Right renal cortex interstitium (tissue), 3 donors: ENCODE measurements at places on chromosomes 6 and 20. TPM values are rescaled to one million over a fixed set of nuclear protein-coding genes. Genes with fewer than 3 reads are reported as not detected.

Gene CLDN20
- 0.74 TPM for polyA plus RNA-seq

GRCh38 chr6:131787766-131788712 is 19.8 kb upstream of the ENPP1 start:
- no peak for DNase-seq

DNA sequence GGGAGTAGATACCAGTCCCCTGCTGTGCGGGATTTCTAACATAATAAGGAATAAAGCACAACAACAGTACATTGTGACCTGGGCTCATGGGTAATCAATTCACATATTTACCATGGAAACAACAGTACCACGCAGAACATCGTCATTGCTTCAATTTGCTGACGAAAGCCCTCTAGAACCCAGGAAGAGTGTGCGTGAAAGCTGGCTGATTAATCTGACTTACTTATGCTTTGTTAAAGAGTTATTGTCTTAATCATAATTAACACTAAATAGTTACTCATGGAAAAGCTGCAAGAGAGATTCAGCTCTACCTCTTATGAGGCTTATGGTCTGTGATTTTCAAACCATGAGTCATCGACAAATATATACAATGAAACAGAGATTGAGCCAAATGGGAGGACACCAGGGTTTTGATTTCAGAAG is 644.3 kb upstream of the AGPAT4 start:
- no peak for DNase-seq

GRCh38 chr6:44253307-44254101 is 3.8 kb downstream of the SLC35B2 start:
- no peak for DNase-seq

- no peak for DNase-seq
Observed at GRCh38 chr20:59806578-59806975, 126.9 kb downstream of the SYCP2 start.

DNA sequence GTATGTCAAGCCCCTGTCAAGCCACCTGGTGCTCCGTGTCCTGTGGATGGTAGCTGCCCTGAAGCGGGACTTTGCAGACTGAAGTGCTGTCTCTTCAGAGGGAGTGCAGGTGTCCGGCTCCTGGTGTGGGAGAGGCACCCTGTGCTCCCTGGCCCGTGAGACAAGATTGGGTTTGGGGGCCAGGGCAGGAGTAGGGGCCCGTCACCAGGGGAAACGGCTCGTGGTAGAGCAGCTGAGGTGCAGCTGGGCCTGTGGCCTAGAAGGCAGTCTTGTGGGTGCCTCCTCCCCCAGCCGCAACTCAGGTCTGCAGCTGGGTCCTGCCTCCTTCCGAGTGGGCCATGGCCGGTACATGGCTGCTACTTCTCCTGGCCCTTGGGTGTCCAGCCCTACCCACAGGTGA is at the start of gene PTCRA:
Gene PTCRA, plus strand, starts transcription at position 322 of the 400 bp plus-strand sequence. Its CDS starts 17 bp downstream, at position 339.
- DNase-seq = no peak

- no peak for DNase-seq
Observed at GRCh38 chr20:24098886-24099285, 110.3 kb upstream of the GGTLC1 start.
